ENCODE measurements at places on chromosomes 4 and X.
A peak's percentile ranks its signal among the peaks of the same experiment; 100 is the strongest.

DNA sequence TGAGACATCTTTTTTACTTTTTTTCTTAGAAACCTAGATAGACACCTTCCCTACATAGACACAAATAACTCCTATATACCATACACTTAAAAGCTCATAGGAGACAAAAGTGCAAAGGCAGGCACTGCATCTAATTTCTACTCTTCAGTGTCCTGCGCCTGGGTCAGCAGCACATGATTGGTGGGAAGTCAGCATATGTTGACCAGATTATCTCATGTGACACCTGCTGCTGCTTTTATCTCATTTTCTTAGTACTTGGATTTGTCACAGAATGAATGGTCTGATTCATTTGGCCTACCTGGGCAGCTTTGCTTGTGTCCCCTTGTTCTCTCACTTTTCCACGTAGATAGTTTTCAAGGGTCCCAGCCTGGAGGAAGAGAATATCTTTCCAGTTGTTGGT is 24.9 kb upstream of the LNX1 start:
- no peak for DNase-seq

DNA sequence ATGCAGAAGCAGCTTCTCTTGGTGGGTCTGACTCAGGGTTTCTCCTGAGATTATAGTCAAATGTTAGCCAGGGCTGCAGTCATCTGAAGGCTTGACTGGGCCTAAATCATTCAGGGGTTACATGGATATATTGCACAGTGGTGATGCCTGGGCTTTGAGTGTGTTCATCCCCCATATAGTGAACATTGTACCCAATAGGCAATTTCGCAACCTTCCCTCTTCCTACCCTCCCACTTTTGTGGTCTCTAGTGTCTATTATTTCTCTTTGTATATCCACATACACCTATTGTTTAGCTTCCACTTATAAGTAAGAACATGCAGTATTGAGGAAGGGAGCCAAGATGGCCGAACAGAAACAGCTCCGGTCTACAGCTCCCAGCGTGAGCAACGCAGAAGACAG is 90.3 kb upstream of the CAMK2D start:
- no peak for DNase-seq

DNA sequence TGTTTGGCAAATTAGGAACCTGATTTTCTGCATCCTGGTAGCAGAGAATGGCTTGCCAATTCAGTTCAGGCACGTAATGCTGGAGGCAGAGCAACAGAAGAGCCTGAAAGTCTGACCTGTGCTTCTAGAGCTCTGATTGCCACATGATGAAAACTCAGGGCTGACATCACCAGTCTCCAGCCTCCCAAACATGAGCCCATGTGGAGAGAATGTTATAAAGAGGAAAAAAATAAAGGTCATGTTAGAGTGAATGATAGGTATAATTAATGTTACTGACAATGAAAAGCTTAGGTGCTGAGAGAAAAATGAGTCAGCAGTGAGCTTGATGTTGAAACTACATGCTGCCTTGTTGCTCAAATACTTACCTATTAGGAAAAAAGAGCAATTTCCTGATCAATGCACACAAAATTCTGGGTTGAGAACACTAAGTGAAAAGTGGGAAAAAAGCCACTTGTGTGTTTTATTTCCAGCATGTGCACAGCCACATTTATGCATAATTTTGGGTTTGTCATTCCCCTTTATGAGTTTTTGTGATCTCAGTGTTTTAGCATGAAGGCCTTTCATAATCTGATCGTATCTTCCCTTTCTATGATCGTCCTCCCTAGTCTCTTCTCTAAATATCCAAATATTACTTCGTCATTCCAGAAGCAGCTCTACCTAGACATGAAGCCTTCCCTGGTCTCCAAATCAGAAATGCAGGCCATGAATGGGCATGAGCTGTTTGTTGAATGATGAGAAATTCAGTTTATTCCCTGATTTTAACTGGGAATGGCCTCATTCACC is 113.3 kb upstream of the CPEB2 start:
- DNase-seq, result no peak

GRCh38 chr4:76799718-76800117 is 98.2 kb downstream of the SOWAHB start:
- no peak for DNase-seq

DNA sequence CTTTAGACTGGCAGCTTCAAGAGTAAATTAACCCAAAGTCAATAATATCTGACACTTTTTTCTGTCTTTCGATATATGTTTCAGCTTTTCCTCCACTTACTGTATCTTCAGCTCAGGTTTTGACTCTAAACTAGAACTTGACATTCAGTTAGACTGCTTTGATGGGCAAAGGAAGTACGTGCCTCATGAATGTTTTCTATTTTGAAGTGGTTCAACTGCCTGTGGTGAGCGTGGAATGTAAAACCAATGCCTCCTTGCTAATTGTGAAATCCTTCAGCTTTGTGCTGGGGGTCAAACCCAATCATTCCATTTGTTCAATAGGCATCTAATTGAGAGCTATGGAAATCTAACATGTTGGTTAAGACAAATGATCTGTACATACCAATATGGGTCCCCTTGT is 857.0 kb upstream of the HTR2C start:
- DNase-seq, result no peak

DNA sequence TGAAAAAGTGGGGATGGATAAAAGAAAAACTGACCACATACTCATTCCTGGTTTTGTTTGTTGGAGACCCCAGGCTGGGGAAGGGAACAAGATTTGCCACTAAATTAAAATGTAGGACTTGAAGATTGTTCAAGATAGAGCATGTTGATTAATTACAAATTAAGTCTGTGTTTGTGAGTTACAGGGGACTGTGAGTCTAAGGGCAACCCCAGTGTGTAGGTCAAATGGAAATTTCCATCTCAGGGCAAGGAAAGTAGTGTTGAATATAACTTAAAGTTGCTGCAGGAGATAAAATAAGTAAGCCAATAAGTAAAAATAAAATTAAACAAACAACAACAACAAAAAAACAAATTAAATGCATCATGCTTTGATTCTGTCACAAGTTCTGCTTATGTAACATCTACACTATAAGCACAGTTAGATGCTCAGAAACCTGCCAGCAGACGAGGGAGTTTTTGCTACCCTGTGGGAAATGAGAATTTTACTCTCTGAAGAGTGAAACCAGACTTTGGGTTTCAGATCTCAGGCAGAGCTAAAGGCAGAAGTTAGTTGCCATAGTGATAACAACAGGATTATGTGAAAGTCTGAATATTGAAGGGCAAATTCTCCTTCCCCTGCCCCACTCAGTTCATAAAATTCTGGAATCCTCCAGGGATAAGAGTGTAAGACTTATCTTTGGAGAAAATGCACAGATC is 352.3 kb downstream of the GRXCR1 start:
- DNase-seq, result no peak

DNA sequence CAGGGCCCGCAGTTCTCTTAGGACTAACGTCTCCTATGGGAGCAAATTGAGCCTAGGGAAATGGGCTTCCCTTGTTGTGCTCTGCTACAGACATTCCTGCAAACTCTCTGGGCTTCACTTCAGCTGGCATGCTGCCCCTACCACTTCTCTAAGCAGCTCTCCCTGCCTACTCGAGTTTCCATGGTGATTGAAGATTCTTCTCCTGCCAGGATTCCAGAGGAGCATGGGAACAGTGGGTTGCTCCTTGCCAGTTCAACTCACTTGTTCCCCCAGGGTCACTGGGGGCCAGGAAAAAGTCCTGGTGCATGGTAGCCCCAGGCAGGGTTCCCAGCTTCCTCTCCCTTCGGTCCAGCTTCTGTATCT is 21.1 kb upstream of the WDR17 start:
- no peak for DNase-seq

DNA sequence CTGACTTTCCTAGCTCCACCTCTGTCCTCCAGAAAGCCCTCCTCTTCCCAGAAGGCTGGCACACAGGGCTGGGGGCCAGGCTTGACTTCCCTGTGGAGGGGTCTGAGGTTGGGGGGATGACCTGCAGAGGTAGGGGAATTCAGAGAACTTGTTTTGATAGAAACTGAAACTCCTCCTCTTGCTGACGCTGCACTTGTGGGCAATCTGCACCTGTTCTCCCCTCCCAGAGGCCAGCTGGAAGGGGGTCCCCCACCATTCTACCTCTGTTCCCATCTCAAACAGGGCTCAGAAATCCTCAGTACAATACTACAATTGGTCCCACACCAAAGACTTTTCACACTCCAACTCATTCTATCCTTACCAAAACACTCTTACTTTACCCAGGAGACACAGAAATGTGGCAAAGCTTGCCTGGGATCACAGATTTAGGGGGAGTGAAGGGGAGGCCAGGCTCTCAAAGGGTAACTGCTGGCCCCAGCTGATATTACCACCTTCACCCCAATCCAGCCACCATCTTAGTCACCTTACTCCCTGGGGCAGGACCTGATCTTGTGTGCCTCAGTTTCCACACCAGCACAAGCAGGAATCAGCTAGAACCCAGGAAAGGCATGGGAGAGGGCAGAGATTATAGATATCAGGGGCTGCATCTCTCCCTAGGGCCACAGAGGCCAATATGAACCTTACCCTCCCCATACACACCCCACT is 18.5 kb downstream of the OTUD5 start:
- DNase-seq, result peak; percentile 60

DNA sequence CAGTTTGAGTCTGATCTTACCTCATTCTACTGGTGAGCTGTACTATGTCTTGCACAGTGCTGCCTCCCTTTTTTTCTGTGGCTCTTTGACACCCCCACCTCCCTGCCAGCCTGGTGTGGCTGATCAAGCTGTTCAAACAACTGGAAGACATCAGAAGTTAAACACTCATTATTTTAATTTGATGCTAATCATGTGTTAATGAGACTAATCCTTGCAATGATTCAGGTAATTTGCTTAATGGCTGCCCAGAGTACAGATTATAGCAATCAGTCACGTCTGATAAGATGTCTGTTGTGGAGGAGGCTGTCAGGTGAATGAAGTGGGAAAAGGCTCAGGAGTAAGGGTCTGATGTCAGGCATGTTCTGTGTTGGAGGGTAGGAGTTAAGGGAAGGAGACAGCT is 87.4 kb upstream of the GK2 start:
- DNase-seq, result no peak

- DNase-seq, result no peak
Measured at GRCh38 chr4:72391281-72391680, 177.7 kb downstream of the ADAMTS3 start.

DNA sequence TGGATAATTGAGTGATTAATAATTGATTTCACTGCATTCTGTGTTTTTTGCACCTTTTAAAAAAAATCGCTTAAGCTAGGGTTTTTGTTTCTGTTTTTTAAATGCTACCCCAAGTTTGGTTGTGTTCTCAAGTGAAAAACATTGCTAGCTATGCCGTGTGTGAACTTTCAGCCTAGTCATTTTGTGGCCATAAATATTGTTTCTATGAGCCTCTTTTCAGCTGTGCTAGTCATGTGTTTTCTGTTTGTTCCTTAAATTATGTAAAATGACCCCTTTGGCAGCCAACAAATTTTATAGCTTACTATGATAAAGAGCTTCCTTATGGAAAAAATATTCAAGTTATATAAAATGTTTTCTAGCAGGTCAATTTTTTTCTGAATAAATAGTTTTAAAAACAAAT is 59.1 kb downstream of the GALNT7 start:
- no peak for DNase-seq

DNA sequence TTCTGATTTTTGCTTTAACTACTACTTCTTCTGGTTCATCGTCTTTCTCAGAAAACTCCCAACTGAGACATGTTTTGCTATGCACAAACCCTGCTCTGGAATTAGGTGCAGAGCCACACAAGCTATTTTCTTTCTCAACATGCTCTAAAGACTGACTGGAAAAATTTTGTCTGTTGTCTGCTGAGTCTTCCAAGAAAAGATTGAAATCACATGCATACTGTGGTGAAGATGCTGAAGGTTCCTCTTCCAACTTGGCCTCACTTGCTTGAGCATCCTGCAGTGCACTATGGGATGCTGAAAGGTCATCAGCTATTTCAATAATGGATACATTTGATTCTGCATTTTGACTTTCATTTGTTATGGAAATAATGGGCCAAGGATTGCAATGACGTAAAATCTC is 24.1 kb downstream of the PIN4 start:
- no peak for DNase-seq

All from stimulated activated CD4-positive, alpha-beta T cell treated with anti-CD3 and anti-CD28 coated beads, Interleukin-12 subunit alpha, Interleukin-12 subunit beta, amount 100 ng/mL, for 24 hours (primary cell).